ENCODE measurements at places on chromosomes 6 and 20. TPM values are rescaled to one million over a fixed set of nuclear protein-coding genes. Genes with fewer than 3 reads are reported as not detected.

- DNase-seq: no peak
These were observed 85.6 kb upstream of the EMILIN3 start for GRCh38 chr20:41452226-41452625.

- no peak for DNase-seq
These were observed 38.9 kb upstream of the CD2AP start for GRCh38 chr6:47438481-47439347.

GRCh38 chr6:163189609-163190008 lies 224.9 kb upstream of the QKI start:
- DNase-seq: no peak

DNA sequence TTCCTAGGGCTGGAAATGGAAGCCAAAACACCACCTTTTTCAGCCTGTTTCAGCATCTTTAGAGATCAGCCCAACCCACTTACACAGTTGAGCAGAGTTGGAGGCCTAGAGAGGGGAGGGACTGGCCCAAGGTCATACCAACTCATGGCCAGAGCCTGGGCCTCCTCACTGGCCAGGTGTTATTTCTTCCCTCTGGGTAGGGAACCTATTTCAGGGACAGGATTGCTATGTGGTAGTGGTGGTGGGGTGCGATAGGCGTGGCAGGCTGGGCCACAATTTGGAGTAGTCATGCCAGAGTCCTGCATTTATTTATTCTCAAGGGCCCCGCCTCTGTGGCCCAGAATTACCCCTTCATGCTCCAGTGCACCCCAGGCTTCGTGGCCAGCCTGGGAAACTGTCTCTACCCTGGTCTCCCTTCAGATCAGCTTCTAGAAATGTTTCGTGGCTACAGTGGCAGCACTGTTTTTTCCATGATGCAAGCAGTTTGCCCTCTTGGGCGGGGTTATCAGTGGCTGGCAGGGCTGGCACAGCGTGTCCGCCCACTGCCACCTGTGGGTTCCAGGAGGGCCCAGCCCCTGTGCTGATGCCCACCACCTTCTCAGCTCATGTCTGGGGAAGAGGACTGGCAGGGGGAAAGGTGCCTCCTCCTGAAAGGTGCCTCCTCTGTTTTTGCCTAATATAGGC lies 6.2 kb downstream of the VEGFA start:
- DNase-seq: no peak

DNA sequence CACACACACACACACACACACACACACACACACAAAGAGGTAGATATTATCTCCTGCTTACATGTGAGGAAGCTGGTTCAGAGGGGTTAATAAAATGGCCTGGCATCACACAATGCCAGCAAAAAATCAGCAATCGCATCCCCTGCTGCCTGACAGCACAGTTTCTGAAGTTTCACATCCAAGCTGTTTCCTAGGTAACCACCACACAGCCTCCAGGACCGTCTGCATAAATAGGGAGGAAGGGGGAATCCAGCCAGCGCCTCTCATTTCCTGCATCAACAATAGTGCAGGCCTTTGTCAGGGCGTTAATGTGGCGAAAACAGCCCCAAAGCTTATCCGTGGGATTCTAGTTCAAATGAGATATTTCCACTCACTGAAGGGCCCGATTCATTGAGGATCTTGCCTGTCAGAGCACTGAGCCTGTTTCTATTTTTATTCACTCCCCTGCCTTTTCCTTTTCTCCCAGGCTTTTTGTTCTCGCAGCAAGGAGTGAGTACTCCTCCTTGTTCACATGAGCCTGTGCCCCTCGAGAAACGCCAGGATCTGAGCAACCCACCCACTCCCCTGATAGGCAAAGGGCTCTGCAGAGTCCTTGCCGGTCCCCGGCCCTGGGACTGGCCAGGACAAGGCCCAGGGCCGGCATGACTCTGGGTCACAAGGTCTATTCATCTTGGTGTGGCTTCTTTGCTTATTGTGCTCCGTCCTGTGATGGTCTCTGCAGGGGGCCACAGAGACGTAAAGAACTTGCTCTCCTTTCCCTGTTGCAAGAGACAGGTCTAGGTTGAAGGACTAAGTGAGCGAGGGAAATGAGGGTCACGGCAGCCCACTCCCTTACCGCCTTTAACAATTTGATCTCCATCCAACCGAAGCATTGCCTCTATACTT lies 32.7 kb downstream of the TUBB2B start:
- DNase-seq: peak; percentile 59

DNA sequence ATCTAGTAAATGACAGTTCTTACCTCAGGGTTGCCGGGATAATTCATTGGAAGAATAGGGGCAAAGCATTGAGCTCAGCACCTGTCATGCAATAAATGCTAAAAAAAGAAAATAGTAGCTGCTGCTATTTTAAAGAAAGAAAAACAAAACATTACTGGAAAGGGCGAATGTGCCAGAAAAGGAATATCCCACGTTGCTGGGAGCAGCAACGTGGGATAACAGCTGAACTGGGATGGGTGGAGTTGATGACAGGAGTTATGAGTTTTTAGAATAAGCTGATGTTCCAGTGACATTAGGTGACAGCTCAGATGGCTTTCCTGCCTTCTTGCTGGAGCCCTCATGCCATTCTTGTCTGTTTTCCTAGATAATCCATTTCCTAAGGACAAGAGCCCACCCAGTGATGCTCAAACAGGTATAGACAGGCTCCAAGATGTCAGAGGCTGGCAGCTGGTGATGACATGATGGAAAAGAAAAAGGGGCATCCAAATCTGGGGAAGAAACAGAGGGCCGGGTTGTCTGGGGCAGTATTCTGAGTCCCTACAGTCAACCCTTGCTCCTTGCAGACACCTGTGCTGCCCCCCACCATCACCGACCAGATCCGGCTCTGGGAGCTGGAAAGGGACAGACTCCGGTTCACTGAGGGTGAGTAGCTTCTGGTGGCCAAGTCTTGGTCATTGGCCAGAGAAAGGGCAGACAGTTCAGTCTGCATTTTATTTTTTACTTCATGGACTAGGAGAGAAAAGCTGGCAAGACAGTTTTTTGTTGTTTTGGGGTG lies 1.1 kb upstream of the VARS2 start:
- no peak for DNase-seq

- no peak for DNase-seq
These were observed 208.8 kb downstream of the TSHZ2 start for GRCh38 chr20:53180928-53181362.

- DNase-seq: no peak
These were observed 69.9 kb upstream of the SOX4 start for GRCh38 chr6:21523652-21524051.

GRCh38 chr6:153963352-153963751 lies 75.7 kb upstream of the OPRM1 start:
- no peak for DNase-seq

DNA sequence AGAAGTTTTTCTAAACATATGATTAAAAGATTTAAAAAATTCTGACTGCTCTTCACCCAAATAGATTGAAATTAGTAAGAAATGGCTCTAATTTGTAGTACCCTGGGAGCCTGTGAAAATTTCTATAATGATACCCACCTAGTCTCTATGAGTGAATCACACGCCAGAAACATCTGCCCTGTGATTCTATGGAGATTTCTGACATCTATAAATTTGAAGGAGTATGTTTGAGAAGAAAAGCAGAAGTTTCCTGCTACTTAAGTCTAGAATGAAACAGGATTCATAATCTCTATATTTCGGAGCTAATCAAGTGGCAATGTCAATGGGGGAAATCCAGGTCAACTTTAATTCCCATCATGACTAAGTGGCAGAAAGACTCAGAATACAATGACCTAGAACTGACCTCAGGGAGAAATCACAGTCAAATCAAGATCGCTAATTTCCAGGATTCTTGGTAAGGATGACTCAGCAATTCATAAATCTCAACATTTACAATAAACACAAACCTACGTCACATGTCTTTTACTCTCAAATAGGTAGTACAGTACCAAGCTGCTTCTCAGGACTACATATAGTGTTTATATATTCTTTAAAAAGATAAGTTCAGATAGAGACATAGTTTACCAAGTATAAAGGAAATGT lies 186.2 kb upstream of the TNFAIP3 start:
- no peak for DNase-seq

- peak; percentile 19 for DNase-seq
These were observed 244.9 kb upstream of the SOX4 start for GRCh38 chr6:21348504-21349195.

DNA sequence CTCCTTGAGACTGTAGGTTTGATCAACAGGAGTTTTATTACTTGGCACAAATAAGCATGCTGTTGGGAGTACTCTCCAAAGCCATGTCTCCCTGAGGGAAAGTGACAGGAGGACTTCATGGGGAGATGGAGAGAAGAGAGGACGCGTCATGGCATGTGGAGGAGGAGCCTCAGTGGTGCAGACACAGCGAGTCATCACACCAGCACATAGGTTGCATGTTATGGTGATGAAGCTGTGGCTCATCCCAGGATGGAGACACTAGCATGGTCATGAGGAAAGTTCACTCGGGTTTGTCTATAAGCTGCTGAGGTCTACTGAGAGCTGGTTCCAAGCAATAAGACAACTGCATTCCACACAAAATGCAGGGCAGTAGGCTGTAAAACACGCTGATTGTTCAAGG lies 13.2 kb upstream of the SSTR4 start:
- DNase-seq: no peak

- DNase-seq: no peak
These were observed 321.8 kb upstream of the HSF2 start for GRCh38 chr6:122077603-122078002.

DNA sequence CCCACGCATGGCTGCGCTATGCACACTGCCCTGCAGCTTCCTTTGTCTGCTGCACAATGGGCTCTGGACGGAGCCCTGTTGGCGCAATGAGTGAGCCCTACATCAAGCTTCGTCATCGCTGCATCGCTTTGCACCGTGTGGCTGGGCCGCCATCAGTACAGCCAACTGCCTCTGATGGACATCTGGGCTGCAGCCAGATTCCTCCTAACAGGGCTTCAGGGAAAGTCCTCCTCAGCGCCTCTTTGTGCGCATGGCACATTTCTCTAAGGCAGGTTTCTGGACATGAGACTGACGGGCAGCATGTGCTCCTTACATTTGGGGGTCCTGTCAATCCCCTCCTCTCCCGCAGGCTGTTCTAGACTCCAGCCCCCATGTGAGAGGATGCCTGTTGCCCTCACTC lies 29.7 kb upstream of the ANGPT4 start:
- DNase-seq: no peak

- DNase-seq: no peak
These were observed 27.7 kb upstream of the CARMIL1 start for GRCh38 chr6:25251426-25251825.

DNA sequence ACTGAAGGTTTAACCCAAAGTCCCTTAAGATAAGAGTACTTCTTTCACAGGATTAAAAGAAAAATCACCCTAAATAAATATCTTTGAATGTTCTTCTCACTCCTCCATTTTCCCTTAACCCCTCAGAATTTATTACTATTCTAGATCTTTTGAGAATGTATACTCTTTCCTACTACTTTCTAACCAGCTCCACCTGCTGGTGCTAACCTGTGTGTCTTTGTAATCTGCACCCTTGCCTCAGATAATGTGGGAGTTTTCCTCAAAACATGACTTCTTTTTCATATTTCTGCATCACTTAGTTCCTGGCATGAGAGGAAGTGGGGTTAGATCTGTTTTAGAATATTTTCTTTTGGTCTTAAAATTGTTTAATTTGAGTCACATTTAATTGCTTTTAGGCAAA lies 394.2 kb downstream of the BMP2 start:
- DNase-seq: peak; percentile 13

GRCh38 chr6:167130008-167130677 lies 7.2 kb downstream of the CCR6 start:
- DNase-seq: no peak

- no peak for DNase-seq
These were observed 254.3 kb downstream of the THBS2 start for GRCh38 chr6:168999392-168999791.

- no peak for DNase-seq
These were observed 3.9 kb upstream of the CCN5 start for GRCh38 chr20:44711237-44711636.

GRCh38 chr6:157954150-157955117 lies 27.2 kb upstream of the SYNJ2 start:
- no peak for DNase-seq

- no peak for DNase-seq
These were observed 33.4 kb upstream of the IL17A start for GRCh38 chr6:52152711-52153160.

DNA sequence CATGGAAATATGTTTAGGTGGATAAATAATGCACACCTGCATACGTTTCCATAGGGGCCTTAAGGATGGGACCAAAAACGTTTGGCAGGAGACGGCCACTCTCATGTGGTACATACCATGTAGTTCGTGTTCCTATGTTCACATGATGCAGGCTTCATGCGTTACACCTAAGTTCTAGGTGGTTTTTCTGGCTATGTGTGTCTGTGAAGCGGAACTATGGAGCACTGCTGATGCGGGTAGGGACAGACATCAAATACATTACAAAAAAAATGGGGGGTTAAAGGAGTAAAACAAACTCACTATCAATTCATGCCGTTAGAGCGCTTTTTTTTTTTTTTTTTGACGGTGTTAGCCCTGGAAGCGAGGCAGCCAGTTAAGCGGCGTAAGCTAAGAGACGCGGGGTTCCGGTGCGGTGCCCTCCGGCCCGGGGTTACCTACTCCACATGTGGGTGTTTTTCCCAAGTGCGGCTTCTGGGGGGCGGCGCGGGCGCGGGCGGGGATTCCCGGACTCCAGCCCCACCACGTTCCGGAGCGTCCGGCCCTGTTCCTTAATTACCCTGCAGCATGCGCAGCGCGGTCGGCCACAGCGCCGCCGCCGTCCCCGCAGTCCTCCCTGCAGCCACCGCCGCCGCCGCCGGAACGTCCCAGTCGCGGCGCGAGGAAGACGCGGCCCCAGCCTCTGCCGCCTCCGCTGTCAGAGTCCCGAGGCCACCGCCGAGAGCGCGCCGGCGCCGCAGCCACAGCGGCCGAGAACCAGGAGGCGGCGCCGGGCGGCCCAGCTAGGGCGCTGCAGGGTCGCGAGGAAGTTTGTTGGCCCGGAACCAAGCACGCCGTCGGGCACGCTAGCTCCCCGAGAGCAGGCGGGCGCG lies 648 bp downstream of the COL19A1 start:
- peak; percentile 47 for DNase-seq

DNA sequence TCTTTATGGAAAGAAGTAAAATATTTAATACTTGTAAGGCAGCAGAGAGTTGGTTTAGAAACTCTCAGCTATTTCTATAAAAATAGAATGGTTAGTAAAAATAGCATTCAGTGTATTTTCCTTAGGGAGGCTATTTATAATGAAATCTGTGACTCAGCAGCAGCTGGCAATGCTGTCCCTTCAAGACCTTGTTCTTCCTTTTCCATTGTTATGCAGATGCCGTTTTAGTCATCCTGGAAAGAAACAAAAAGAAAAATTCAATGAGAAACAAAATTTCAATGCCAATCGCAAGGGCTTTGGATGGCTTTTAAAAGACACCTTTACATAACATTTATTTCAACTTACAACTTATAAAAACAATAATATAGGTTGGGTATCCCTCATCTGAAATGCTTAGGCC lies 17.5 kb downstream of the MPC1 start:
- peak; percentile 41 for DNase-seq

Gene KIFC1
- total RNA-seq: not detected

Gene VEGFA
- 171 TPM for total RNA-seq

Gene NKAPL
- total RNA-seq: 7.6 TPM

Gene DUSP15
- total RNA-seq: 2.5 TPM

Gene DNPH1
- total RNA-seq: 18.0 TPM

Gene PCNA
- 37.3 TPM for total RNA-seq

Gene SEC63
- total RNA-seq: 56.6 TPM

Gene PROKR2
- not detected for total RNA-seq

Gene ADGRF5
- 63.6 TPM for total RNA-seq

Gene RMND1
- total RNA-seq: 13.0 TPM

Gene LAMA2
- 201 TPM for total RNA-seq

Gene FHL5
- 1.8 TPM for total RNA-seq

Gene HAO1
- not detected for total RNA-seq

Gene BMP7
- total RNA-seq: 1.8 TPM
